ENCODE measurements at places on chromosomes 11 and 22.

DNA sequence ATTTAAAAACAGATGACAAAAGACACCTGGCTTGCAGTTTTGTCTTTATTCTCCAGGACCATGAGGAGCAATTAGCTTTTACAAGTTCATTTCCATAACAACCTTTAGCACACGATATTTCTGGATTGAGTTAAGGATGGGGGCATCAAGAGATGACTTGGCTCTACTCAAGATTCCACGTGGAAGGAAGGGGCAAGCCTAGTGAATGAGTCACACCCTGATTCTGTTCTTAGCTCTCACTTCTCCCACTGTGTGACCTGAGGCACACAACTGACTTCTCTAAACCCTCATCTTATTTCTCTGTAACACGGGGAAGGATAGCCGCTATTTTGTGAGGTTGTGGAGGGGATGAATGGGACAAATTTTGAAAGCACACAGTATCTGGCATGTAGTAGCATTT is 185.5 kb downstream of the KIRREL3 start:
- DNase-seq = no peak

- no peak for DNase-seq
These were observed 26.0 kb downstream of the SCGB1A1 start for GRCh38 chr11:62444835-62445234.

GRCh38 chr22:19957445-19957844 is 15.8 kb upstream of the TXNRD2 start:
- no peak for DNase-seq

DNA sequence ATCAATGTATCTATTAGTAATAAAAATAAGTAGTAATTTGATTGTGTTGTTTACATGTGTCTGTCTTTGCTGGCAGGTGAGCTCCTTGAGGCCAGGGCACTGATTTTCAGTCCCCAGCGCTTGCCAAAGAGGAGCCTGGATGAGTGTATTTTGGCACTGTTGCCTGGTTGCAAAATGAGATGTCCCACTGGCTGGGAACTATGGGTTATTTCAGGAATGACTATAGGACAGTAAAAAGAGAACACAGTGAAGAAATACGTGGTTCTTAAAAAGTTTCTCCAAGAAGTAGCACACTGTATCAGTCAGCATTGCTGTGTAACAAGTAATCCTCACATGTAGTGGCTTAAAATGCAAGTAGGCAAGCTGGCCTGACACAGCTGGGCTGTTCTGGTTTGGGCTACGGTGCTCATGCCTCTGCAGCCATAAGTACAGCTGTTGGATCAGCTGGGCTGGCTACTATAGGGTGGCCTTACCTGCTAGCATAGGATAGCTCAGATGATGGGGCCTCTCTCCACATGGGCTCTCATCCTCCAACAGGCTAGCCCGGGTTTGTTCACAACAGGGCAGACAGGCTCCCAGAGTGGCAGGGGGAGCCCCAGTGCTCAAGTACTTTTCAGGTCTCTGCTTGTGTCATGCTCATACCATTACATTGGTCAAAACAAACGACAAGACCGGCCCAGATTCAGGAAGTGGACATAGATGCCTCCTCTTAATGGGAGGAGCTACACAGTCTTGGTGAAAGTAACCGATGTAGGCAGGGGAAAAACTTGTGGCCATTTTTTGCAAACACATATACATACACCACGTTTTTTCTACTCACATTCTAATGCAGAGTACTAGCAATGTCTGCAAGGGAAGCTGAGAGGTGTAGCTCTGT is 399.1 kb downstream of the LARGE1 start:
- DNase-seq = no peak

DNA sequence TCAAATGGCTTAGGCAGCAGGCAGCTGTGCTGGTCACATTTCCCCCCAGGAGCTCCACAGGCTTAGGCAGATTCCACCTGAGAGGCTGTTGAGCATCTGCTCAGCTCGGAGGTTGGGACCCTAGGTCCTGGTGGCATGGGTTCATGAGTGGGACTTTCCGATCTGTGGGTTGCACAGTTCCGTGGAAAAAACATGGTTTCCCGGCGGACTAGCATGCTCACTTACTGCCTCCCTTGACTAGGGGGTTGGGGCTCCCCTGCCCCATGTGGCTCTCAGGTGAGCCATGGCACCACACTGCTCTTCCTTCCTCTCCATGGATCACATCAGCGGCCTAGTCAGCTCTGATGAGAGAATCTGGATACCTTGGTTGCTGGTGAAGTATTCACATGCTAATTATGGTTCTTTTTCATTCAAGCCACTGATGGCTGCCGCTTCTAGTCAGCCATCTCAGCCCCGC is 685.1 kb downstream of the METTL15 start:
- no peak for DNase-seq

- DNase-seq = no peak
These were observed 17.7 kb downstream of the APLP2 start for GRCh38 chr11:130087294-130087926.

DNA sequence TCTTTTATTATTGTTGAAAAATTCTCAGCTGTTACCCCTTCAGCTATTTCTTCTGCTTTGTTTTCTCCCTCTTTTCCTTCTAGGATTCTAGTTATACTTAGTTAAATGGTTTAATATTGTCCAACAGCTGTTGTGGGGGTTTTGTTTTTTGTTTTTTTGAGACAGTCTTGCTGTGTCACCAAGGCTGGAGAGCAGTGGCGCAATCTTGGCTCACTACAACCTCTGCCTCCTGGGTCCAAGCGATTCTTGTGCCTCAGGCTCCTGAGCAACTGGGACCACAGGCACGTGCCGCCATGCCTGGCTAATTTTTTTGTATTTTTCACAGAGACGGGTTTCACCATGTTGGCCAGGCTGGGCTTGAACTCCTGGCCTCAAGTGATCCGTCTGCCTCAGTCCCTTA is 12.7 kb downstream of the SDHAF2 start:
- no peak for DNase-seq

- no peak for DNase-seq
These were observed 18.7 kb downstream of the MMP10 start for GRCh38 chr11:102761646-102762238.

- DNase-seq = no peak
These were observed 11.7 kb downstream of the MAFF start for GRCh38 chr22:38213319-38213989.

- no peak for DNase-seq
These were observed 24.6 kb downstream of the MRGPRD start for GRCh38 chr11:68956142-68956541.

DNA sequence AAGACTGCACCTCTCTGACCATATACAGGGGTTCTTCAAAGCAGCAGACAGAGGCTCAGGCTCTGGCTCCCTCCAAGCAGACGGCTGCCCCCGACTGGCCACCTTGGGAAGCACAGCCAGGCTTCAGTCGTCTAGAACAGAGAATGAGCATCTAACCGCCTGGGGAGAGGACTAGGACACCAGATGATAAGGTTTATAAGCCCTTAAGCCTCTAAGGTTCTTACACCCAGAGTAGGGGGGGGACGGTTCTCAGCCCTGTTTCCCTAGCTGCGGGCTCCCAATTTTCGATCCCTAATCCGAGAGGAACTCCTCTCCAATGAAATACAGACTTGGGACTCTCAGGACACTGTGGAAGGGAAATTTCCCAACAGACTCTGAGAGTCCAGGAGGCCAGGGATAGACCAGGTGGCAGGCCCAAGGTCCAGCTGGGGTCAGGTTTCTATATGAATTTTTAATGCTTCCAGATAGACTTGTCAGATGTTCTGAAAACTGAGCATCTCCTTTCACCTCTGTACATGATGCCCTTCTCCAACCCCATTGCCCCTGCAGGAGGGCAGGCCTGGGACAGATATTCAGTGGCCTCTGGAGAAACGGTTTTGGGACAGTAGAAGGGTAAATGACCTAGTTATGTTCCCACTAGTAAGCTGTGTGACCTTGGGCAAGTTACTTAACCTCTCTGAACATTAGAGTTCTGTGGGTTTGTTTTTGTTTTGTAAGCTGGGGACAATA is 20.2 kb downstream of the RTN4RL2 start:
- peak; percentile 38 for DNase-seq

GRCh38 chr11:71112454-71112853 is 139.9 kb downstream of the SHANK2 start:
- no peak for DNase-seq
